ENCODE measurements at places on chromosomes 3 and 15. TPM values are rescaled to one million over a fixed set of nuclear protein-coding genes. Genes with fewer than 3 reads are reported as not detected.
A peak's percentile ranks its signal among the peaks of the same experiment; 100 is the strongest.

- DNase-seq, result no peak
Measured at GRCh38 chr3:167787440-167787839, 51.9 kb downstream of the SERPINI1 start.

GRCh38 chr15:43514241-43515057 is 3.0 kb upstream of the MAP1A start:
- no peak for DNase-seq

DNA sequence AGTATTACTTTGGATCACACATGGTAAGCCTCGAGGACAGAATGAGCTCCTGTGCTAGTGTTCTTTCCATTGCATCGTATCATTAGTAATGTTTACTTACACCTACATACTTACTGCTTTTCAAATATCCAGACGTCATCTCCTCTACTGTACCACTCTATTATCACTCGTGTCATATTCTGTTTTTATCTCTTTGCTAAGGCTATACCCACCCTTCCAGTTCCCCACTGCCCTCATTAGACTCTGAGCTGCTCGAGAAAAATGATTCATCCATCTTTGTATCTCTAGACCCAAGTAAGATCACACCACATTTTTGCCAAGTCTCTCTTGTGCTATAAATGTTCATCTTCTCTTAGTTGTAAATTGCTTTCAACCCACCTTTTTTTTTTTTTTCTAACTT is 245.7 kb downstream of the TIGIT start:
- DNase-seq, result no peak

The NEK10 gene
- polyA plus RNA-seq, result 0.44 TPM

The TRIP4 gene
- polyA plus RNA-seq, result 47.4 TPM

- DNase-seq, result peak; percentile 93
Measured at GRCh38 chr3:197297476-197298340, 704 bp downstream of the DLG1 start.

The UQCC5 gene
- 11.8 TPM for polyA plus RNA-seq

GRCh38 chr3:52986938-52987337 is 58.9 kb downstream of the SFMBT1 start:
- no peak for DNase-seq

- DNase-seq, result no peak
Measured at GRCh38 chr15:82698711-82699345, 10.8 kb downstream of the AP3B2 start.

DNA sequence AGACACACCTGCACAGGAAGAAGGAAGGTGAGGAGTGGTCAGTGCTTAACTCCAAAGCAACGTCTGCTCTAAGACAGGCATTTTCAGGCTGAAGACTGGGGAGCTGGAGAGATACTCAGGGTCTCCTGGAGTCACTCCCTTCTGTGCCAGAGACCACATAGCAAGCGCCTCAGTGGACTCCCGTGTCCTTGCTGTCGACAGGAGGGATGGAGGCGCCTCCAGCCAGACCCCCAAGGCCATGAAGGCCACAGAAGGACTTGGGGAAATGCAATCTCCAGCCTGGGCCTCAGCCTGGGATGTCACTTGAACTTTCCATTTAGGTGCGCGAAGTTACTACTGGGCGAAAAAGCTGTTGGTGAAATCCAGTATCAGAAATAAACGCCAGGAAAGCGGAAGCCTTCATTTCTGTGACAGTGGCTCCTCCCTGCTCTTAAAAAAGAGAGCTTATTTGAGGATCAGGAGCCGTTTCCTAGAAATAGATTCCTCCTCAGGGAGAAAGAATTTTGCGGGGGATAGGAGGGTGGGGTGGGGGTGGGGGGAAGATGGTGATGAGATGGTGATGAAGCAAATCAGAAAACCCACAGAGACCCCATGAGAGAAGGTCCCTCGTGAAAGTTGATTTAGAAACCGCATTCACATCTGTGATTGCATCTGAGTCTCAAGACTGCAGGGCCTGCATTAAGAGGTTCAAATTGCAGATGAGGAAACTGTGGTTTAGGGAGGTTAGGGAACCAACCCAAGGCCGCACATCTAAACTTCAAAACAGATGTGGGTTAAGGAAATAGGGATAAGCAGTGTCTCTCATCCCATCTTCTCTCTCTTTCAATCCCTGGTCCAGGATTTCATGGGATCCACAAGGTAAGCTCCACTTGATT is 78.8 kb downstream of the ATP2B2 start:
- DNase-seq, result no peak

- no peak for DNase-seq
Measured at GRCh38 chr15:38886315-38887163, 321.9 kb upstream of the RASGRP1 start.

DNA sequence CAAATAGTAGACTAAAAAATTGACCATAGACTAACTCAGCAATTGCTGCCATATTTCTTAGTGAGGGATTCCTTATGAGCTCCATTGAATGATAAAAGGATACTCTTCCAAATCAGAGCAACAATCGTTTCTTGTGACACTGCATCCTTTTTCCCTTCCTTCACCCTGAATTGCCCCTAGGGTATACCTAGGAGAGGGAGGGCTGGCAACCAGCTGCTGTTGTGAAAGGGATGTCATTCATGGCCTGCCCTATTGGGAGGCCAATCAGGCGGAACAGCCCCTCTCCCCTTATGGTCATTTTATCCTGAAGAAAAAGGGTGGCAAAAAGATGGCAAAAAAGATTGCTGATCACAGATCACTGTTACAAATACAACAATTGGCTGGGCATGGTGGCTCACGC is 26.3 kb downstream of the B3GNT5 start:
- no peak for DNase-seq

- DNase-seq, result no peak
Measured at GRCh38 chr3:5235655-5236054, 48.1 kb downstream of the EDEM1 start.

DNA sequence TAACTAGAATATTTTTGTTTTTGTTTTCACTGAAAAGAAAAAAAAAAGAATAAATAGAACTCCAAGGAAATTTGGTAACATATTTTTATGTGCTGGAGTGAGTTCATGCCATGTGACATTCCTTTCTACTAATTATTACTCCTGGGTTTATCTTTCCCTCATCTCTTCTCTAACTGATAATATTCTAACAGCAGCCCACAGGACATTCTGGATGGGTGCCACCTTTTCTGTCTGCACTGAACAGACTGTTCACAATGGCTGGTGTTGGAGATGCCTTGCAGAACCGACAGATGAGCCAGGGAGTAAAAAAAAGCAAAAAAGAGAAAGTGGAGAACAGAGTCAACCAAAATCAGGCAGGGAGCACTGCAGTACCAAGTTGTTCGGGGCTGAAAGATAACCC is 151.3 kb downstream of the OR4M2 start:
- no peak for DNase-seq

The ITGB5 gene
- polyA plus RNA-seq, result 15.0 TPM

DNA sequence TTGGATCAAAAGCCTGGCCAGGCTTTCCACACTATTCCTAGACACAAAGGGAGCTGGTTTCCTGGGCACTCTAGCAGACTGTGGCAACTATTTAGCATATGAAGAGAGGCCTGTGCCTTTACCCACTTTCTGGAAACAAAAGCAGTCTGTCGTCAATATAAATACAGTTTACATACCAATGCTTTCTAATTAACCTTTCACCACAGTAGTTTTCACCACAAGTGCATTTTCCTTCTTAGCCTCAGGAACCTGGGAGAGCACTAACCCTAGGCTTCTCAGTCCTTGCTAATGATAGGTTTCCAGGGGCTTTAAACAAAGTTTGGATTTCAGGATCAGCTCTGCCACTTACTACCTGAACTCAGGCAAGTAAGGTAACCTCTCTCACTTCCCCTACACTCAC is 499.1 kb downstream of the MAGI1 start:
- no peak for DNase-seq

The CHRM5 gene
- polyA plus RNA-seq, result not detected

DNA sequence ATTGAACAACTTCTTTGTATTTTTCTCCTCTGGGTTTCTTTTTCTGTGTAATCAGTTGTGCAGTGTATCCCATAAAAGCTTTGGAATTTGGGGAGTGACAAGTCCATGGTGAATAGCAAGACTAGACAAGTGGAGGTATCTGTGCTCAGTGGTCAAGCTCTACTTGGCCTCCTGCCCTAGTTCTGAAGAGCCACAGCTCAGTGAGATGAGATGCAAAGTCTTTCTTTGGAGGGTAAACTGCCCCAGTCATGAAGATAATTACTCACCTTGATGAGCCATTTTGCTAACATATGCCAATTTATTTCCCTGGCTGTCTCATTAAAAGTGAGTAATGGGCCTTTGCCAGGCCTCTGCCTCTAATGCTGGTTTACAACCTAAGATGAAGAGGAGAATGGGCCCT is 271.2 kb upstream of the TRIM42 start:
- DNase-seq, result no peak

DNA sequence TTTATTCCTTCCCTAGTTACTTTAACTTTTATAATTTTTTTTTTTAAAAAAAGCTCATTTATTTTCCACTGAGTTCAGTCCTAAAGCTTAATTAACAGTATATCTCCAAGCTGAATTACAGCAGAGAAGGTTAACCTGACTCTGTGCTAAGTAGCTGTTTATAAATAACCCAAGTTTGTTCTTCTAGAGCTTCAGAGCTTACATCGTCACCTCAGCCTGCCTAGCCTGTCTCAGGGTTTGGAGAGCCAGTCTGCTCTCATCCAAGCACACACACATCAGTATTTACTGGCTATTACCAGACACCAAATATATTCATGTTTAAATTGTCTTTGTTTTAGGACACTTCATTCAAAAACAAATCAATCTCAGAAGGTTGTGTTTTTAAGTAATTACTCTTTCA is 154.9 kb downstream of the CDIN1 start:
- DNase-seq, result no peak

The PLA1A gene
- polyA plus RNA-seq, result 0.69 TPM

- no peak for DNase-seq
Measured at GRCh38 chr15:37709669-37710068, 224.8 kb upstream of the TMCO5A start.

- DNase-seq, result no peak
Measured at GRCh38 chr3:179723617-179724016, 70.8 kb downstream of the USP13 start.

- no peak for DNase-seq
Measured at GRCh38 chr15:46408312-46408711, 773.5 kb downstream of the SQOR start.

DNA sequence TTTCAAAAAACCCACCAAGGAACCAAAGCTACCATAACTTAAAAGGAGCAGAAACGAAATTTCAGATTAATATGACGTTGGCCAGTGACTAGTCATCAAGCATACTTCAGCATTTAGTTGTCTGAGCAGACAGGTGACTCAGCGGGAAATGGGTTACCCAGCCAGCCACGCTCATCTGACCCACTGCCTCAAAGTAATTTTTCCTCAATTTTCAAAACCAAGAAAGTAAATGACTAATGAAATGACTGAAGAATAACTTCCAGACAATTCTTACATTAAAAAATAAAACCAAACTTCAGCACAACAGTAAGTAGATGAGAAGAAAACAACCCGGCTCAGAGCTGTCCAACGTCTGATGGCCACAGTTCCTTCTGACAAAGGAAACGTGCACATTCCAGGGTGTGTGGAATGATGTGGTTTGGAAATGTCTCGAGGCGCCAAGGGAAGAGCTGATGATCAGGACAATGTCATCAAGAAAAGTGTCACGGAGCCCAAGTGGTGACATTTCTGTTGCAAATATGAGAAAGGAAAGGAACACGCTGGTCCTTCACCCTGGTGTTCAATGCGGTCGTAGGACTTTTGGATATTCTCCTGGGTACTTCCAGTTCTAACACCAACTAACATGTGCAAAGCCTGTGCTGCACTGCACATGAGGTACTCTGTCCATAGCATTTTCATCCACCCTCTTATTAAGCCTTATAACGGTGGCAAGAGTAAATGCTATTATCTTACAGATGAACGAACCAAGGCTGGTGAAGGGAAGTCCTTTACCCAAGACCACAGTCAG is 79.1 kb downstream of the FOXP1 start:
- DNase-seq, result no peak

DNA sequence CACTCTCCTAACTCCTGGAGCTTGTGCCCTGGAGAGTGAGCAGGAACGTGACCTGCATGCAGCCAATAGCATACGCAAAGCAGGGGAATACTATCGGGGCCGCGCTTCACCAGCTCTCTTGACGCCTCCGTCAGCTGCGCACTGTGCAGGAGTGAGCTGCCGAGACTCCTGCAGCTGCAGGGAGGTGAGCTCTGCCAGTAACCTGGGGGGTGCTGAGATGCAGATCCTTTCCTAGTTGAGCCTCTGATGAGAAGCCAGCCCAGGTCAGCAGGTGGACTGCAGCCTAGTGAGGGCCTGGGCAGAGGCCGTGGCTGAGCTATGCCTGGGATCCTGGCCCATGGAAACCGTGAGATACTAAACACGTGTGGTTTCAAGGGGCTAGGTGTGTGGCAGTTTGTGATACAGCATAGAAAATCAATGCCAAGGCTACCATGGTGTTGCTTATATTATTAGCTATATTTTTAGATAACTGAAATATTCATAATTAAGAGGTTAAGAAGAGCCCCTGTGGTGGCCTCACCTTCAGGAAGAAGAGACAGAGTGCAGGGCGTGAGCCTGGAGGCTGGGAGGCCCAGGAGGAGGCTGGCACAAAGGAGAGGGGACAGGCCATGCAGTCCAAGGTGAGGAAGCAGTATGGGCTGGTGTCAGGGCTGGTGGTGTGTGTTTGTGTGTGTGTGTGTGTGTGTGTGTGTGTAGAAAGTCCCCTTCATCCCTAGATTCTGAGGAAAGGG is 5.9 kb upstream of the DNAJB8 start:
- DNase-seq, result no peak

The EHHADH gene
- 15.0 TPM for polyA plus RNA-seq

GRCh38 chr3:44045476-44046275 is 196.0 kb upstream of the TOPAZ1 start:
- no peak for DNase-seq

The GOLGA6A gene
- not detected for polyA plus RNA-seq

The FAM131A gene
- 12.9 TPM for polyA plus RNA-seq

DNA sequence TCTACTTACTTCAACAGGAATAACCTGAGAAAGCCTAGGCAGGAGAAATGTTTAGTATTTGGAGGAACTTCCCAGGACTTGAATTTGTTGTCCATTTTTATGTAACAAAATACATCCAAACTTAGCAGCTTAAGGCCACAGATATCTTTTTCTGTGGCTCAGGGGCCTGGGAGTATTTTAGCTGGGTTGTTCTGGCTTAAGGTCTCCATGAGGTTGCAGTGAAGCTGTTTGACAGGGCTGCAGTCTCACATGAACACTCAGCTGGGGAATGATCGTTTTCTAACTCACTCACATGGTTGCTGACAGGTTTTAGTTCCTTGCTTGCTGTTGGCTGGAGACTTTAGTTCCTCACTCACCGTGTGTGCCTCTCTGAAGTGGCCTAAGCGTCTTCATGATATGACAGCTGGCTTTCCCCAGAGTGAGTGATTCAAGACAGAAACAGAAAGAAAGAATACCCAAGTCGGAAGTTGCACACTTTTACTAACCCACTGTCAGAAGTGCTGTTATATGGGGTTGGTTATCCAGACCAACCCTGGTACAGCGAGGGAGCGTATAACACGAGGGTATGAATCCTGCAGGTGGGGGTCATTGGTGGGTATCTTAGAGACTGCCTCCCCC is 229.7 kb upstream of the TBL1XR1 start:
- DNase-seq, result no peak

GRCh38 chr3:25589104-25589782 is 75.5 kb downstream of the TOP2B start:
- no peak for DNase-seq

- DNase-seq, result no peak
Measured at GRCh38 chr3:67648701-67649100, 5.7 kb downstream of the SUCLG2 start.

GRCh38 chr3:170869645-170870593 is at the start of gene RPL22L1:
TSS of gene RPL22L1 (minus strand) at chr3:170870195. CDS start at chr3:170870167, 28 bp downstream.
- DNase-seq, result peak; percentile 97

The GPR62 gene
- not detected for polyA plus RNA-seq

GRCh38 chr3:135576751-135577150 is 388.8 kb upstream of the PPP2R3A start:
- DNase-seq, result no peak
